ENCODE measurements at places on chromosomes 16 and 17.

DNA sequence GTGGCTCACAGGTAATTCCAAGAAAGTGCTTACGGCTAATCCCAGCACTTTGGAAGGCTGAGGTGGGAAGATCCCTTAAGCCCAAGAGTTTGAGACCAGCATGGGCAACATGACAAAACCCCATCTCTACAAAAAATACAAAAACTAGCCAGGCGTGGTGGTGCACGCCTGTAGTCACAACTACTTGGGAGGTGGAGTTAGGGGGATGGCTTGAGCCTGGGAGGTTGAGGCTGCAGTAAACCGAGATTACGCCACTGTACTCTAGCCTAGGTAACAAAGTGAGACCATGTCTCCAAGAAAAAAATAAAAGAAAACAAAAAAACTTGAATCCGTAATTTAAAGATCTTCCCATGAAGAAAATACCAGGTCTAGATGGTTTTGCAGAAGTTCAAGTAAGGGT lies 5.0 kb downstream of the ICAM2 start:
- DNase-seq = no peak

- DNase-seq = peak; percentile 82
These were observed 7.8 kb upstream of the RNF213 start for GRCh38 chr17:80252871-80253270.

DNA sequence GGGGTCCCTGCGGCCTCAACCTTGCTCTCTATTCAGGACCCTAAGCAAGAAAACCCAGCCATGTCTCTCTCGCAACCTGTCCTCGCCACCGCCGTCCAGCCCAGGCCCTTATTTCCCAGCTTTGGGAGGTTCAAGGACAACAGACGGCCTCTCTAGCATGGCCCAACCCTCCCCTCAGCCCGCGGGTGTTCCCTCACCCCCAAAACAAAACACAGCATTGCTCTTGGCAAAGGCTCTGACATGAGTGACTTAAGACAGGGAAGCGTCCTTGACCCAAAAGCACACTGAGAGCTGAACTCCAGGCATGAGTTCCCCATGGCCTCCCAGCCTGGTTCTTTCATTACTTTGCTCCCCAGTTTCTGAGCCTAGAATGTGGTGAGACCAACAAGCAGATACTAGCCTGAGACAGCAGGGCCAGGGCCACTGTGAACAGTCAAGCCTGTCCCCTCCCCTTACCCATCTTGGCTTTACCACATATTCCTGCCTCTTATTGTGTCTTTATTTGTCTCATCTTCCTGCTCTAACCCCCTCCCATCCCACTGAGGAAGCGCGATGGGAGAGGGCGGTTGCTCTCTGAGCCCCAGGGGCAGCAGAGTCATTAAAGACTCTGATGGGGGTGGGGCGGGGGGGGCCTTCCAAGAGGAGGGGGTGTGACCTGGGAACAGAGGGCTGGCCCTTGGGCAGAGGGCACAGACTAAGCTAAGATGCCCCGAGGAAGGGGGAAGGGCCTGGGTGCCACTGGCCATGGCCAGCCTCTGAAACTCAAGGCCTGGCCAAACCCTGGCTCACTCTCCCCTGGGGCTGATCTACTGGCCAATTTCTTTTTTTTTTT lies 11.8 kb downstream of the SREBF1 start:
- no peak for DNase-seq

- DNase-seq = no peak
These were observed 1.6 kb downstream of the CISD3 start for GRCh38 chr17:38731526-38732294.

- no peak for DNase-seq
These were observed 9.2 kb upstream of the NAT9 start for GRCh38 chr17:74785096-74785980.

DNA sequence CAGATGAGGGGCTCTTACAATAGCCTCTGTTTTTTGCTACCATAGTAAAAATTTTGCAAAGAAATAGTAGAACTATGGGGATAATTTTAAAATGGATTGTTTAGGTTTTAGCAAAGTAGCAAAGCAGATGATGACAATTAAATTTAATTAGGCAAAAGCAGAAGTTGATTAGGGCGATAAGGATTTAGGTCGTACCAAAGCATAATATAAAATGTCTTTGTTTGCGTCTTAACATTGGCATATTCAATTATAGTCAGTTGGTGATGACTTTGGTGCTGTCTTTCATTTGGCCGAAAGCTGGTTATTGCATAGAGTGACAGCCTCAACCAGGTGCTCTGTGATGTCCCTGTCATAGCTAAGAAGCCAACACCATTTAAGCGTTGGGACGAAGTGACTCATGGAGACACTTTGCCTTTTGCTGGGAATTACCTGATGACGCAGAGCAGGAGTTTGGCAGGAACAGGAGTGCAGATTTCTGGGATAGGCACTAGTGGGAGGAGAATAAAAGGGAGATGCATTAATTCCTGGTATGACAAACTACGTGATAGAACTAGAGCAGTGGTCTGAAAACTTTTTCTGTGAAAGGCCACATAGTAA lies 38.3 kb downstream of the MAP2K6 start:
- DNase-seq = no peak
